ENCODE measurements at places on chromosomes 1 and 21.
A peak's percentile ranks its signal among the peaks of the same experiment; 100 is the strongest.

DNA sequence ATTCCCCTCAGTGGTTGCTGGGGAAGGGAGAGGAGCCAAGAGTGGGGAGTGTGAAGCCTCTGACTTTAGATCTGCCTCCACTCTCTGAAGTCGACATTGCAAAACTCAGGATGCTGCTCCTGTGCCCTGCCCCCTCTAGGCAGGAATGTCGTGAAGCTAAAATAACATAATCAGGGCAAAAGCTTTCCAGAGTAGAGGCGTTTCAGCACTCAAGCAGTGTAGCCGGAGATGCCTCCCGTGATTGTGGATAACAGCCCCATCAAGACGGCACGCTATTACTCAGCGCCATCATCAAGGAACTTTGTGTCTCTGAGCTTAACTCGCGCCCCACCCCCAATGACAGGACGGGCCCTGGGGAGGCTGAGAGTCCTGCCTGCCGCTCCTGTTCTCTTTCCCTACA is 60.0 kb downstream of the FBXO2 start:
- DNase-seq: peak; percentile 18

- no peak for DNase-seq
Observed at GRCh38 chr1:204940591-204940990, 69.9 kb downstream of the NFASC start.

- DNase-seq: no peak
Observed at GRCh38 chr1:110254604-110255391, 44.7 kb downstream of the KCNC4 start.

GRCh38 chr1:17998889-17999288 is 108.7 kb upstream of the IGSF21 start:
- DNase-seq: no peak

DNA sequence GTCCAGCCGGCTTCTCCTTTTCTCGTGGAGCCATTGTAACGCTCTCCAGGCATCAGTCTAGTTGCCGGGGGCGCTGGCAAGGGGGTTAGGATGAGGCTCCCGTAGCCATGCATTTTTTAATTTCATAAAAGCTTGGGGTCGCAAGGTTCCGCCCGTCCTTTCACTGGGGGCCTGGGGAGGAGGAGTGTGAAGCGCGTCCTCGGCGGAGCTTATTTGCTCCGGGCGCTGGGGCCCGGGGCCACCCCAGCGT is 1.6 kb downstream of the ADGRL2 start:
- DNase-seq: no peak

DNA sequence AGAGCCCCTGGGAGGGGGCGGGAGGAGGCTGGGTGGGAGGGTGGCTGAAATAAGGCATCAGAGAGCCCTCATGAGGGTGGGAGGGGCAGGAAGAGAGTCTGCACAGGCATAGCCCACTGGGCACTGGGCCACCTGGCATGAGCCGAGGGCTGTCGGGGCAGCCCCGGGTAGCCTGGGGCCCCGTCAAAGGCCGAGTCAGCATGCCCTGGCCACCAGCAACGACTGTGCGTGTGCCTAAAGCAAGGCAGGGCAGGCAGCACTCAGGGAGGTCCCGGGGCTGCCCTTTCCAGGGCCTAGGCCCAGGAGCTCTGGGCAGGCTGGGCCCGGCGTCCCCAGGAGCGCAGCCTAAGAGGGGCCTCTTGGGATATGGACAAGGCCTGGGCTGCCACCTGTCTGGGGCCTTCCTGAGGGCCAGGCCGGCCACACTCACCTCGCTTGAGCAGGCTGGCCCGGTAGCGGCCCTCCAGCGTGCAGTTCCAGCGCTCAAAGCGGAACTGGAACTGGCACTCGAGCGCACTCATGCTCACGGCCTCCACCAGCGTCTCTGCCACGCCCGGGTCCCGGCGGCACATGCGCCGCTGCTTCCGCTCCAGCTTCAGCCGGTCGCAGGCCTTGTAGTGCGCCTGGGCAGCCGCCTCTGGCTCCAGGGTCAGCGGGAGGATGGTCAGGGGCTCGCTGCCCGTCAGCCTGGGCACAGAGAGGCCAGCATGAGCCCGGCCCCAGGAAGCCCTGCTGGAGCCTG is 22.7 kb downstream of the WNT9A start:
- no peak for DNase-seq

DNA sequence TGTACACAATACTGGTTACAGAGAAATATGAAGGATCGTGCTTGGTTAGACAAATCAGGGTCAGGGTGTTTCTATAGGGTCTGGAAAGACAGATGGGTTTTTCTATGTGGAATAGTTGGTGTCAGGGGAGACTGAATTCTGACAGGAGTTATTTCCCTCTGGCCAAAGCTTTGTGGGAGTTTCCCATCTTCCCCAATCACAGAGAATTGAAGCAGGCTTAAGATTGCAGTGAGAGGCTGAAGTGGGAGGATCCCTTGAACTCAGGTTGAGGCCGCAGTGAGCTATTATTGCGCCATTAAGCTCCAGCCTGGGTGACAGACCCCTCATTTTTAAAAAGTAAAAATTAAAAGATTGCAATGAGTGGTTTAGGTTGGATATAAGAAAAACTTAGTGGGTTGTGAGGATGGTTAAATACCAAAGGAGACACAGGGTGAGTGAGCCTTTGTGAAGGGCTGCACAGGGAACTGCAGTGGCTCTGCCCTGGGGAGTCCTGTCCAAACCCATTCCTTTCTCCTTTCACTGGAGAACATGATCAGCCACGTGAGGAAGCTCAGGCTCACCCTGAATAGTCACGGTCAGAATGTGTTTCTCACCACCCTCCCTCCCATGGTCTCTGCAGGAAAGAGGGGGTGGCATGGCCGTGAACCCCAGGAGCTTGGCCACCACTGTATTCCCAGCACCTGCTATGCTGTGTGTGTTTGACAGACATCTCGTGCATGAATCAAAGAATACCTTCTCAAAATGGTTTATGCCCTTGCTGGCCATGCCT is 101.2 kb downstream of the INTS7 start:
- no peak for DNase-seq

DNA sequence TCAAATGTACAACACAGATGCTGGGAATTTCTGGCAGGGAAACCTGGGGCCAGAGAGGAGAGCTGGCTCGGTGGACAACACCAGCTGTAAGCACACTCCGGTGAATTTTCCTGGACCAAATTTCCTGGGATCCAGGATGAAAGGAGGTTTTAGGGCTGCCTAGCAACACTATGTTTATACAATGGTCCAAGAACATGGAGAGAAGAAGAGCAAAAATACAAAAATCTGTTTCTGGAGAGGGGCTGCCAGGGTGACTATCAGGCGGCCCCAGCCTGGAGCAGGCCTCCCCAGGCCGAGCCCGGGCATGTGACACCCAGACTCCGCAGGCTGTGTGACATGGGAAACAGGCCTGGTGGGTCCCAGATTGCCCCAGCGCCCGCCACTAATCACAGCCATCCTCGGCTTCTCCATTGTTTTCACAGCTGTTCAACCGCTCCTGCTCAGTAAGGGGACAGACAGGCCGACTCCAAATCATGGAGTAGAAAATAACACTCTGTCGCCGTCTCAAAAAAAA is 336.0 kb upstream of the NFIA start:
- DNase-seq: no peak

DNA sequence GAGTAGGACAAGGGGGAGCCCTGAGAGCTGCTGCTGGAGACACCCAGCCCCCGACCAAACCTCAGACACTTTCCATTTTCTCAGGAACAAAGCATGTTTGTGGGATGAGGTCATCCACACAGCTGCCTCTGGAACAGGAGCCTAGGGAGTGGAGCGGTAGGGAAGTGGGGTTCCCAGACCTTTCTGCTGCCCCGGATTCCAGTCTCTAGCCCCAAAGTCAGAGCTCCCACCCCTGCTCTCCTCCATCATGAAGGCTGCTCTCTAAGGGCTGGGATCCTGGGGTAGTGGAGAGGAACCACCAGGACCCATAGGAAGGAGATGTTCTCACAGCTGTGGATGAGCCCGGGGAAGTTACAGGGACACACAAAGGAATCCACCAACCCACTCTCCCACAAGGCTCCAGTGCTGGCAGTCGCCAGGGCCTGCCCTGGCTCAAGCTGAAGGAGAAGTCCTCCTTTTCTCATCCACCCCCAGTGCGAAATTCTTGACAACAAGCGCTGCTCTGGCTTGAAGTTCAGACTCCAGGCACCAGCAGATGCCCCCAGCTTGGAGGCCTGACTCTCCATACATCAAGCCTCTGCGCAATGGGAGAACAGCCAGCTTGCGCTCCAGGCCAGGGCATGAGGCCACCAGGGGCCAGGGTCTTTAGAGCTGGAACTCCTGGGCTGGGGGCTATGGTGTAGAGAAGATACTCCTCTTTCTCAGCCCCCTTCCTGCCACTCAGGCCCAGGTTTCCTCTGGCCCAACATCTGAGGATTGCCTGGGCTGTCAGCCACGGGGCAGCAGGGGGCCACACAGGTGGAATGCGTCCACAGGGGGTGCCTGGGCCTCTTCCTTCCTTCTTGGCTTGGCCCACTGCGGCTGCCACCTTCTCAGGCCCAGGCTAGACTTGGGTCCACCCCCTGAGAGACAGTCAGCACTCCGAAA is 4.5 kb downstream of the FHL3 start:
- peak; percentile 79 for DNase-seq

DNA sequence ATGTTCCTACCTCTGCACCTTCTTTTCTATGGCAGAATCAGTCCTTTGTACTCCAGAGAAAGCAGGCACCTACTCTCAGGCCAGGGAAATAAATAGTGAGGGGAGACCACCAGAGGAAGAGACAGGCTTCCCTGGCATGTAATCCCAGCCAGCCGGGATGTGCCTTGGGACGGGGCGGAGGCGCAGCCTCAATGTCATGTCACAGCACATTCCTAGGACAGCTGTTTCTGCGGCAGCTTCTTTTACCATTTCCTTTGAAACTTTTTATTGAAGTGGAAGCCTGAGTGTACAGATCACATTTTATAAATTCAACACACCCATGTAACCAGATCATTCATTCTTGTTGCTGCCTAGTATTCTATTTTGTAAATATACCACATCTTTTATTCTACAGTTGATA is 67.9 kb upstream of the ZNF326 start:
- no peak for DNase-seq

DNA sequence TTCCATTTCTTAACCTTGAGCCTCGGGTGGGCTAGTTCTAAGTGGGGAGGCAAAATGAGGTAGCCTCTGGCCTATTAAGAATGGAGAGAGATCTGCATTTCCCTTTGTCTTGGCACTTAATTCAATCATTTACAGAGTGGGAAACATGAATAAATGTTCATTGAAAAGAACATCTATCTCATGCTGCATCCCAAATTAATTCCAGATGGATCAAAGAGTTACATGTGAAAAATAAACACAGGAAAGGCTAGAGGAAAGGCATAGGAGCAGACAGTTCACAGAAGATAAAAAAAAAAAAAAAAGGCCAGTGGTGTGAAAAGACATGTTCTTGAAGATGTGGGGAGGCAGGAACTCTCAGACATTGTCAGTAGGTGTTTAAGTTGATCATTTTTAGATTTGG is 35.7 kb upstream of the EPS8L3 start:
- peak; percentile 52 for DNase-seq

GRCh38 chr21:27362249-27362648 is 395.4 kb upstream of the ADAMTS5 start:
- DNase-seq: no peak

GRCh38 chr21:35361988-35362387 is 312.9 kb upstream of the RUNX1 start:
- DNase-seq: no peak

GRCh38 chr1:57451516-57451915 is 27.7 kb upstream of the DAB1 start:
- DNase-seq: no peak

DNA sequence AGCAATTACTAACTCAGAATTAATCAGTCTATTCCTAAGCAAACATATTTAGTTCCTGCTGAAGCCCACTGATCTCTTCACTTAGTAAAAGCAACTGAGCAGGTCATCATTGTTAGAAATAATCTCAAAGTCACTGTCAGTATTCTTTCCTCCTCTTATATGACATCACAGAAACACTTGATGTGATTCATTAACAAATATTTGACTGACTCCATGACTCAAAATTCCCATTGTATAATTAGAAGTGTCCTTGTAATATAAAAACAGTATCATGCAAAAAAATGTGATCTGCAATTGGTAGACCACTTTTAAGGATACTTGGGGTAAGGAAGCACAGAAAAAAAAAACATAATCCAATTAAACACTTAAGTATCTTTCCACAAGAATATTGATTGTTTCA is 194.4 kb downstream of the DPYD start:
- no peak for DNase-seq

DNA sequence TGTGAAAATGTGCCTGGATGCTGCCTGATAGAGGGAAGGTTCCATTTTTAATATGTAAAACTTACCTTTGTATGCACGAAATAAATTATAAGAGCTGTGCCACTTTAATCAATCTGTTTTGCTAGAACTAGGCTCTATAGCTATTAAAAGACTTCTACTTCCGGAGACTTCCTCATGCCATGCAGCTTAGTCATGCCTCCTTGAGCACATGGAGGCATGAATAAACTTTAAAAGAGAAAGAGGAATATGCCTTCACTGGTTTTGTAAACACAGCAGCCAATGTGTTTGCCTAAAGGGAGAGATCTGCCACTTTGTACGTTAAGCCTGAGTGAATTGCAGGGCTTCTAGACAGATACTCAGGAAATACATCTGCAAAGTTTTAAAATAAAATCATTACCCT is 604.6 kb downstream of the LRRIQ3 start:
- peak; percentile 61 for DNase-seq

DNA sequence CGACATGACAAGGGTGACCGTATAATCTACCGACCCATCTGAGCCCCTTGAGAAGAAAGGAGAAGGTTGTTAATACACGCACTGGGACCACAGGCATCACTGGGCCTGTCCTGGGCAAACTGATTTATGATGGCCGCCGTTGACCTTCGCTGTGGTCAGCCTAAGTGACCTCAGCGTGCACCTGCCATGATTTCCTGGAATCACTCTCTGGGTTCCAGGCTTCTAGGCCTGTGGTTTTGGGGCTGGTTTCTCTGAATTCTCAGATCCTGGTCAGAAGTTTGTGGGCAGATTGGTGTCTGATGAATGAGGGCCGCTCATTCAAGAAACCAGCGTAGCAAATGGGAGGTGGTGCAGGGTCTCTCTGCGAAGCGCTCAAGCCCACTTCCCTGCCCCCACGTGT is 64.0 kb downstream of the SIK1 start:
- no peak for DNase-seq

GRCh38 chr1:171422511-171422910 is 62.8 kb upstream of the PRRC2C start:
- DNase-seq: no peak

DNA sequence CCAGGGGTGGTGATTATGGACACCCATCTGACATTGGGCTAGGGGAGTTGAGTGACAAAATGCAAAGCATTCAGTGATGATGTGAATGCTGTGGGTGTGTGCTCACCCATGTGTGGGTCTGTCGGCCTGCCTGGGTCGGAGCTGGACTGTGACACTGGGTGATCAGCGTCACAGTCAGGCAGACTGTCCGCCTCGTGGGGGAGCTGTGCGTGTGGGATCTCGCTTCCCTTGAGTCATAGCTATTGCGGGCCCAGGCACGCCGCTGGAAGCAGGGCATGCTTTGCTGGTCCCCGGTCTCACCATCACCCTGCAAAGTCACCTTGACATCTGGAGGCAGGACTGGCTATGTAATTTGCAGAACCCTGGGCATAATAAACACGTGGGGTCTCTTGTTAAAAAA is 156.9 kb upstream of the IGSF21 start:
- DNase-seq: no peak

Data from AG08395 (cell line).